ENCODE measurements at places on chromosomes 1 and 21.

GRCh38 chr1:154154534-154155191 lies at the start of gene NUP210L:
Gene NUP210L (minus strand): TSS chr1:154155073.
- DNase-seq = no peak

DNA sequence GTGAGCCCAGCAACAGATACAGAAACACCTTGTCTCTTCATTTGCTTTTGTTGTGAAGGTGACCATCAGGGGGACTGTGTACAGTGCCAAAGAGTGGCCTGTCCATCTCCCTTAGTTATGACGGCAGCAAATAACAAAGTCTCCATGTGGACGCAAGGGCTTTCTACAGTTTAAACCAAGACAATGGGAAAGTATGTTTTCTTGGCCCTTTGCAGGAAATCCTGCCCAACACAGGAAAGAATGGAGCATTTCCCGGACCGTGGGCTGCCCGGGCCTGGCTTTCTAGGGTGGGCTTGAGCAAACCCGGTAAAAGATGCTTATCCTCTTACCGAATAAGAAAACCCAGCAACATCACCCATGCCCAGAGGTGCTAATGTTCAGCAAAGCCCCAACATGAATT lies 87.3 kb downstream of the ZBTB18 start:
- no peak for DNase-seq

- no peak for DNase-seq
These were observed 36.0 kb downstream of the RRP1 start for GRCh38 chr21:43825242-43825935.

GRCh38 chr1:110600716-110601115 lies 5.4 kb downstream of the KCNA2 start:
- DNase-seq = no peak

- DNase-seq = no peak
These were observed 50.3 kb upstream of the MPC2 start for GRCh38 chr1:167987174-167987573.

GRCh38 chr1:211378844-211379243 lies 52.2 kb downstream of the TRAF5 start:
- no peak for DNase-seq

DNA sequence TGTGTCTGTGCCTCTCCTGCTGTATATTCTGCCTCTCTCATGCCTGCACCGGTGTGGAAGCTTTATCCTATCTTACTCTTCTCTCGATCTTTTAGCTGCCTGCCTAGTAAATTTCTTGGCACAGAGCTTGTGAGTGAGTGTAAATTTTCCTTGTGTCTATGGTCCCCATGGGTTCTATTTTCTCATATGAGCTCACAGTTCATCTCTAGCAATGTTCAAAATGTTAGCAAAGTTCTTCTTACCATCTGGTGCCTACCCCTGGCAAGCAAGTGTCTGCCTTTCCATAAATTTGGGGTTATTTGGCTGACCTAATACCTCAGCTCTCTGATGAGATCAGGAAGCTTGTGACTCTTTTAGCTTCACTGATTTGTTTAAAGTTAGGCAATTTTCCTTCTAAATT lies 572.1 kb upstream of the BRINP3 start:
- DNase-seq = no peak

- no peak for DNase-seq
These were observed 494.7 kb upstream of the ADGRL2 start for GRCh38 chr1:81305997-81306452.

DNA sequence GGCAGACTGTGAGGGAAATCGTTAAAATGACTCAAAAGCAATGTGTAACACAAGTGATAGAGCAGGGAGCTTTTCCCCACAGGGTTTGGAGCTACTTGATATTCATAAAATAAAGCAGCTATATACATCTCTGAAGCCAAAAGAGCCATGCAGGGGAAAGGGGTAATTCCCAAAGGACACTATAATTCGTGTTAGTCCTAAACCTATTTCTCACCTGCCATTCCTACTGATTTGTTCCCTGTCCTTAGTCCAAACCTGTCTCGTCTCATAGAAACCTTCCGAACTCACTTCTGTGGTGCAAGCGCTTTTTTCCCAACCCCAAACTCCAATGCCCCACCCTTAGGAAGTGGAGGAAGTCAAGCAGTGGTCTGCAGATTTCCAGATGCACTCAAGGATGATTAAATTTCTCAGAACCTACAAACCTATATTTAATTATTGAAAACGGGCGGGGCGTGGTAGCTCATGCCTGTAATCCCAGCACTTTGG lies 946 bp upstream of the HNRNPR start:
- no peak for DNase-seq

- DNase-seq = no peak
These were observed 22.2 kb downstream of the UBE2T start for GRCh38 chr1:202319381-202320080.

DNA sequence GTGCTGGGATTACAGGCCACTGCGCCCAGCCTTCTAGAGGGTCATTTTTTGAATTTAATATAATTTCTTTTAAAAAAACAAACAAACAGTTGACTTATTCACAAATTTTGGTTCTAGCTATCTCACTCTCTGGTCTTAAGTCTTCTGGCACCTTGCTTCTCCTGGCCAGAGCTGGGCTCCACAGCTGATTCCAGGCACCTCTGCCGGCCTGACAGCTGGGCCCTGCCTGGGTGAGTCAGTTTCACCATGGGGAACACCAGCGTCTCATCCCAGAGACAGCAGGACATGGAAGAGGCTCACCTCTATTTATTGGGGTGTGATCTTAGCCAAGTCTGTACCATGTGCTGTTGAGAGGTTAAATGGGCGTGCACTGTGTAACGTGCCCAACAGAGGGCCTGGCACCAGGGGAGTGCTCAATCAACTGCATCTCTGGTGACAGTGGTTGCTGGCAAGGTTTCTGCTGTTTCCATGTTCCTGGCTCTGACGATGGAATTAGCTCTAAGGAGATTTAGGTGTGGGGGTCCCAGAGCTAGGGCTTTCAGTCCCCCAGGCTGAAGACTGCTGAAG lies 956 bp downstream of the CPLANE2 start:
- no peak for DNase-seq

Data from stimulated activated CD4-positive, alpha-beta T cell treated with anti-CD3 and anti-CD28 coated beads, Interleukin-1b, Interleukin-23, amount 100 ng/mL, for 24 hours (primary cell).